Astrocyte (in vitro differentiated cells and primary cell): ENCODE measurements at places on chromosomes 11 and 22. TPM values are rescaled to one million over a fixed set of nuclear protein-coding genes. Genes with fewer than 3 reads are reported as not detected.

Gene CHRNA10
- total RNA-seq: 1.5 and 2.1 TPM in 2 replicates

Gene NUCB2
- total RNA-seq: 71.2 and 72.4 TPM in 2 replicates

Gene TTC28
- total RNA-seq: 23.2 and 24.4 TPM in 2 replicates

Gene ANO1
- 0.10 and 0.14 TPM in 2 replicates for total RNA-seq

Gene KCNQ1
- 0.31 TPM in 1 of 2 replicates, not detected in the other for total RNA-seq

GRCh38 chr11:2940147-2940920 lies 11.1 kb upstream of the PHLDA2 start:
- no peak overlapping the region for H3K27ac ChIP-seq
- DNase-seq: no peak
- no peak overlapping the region for H3K4me3 ChIP-seq
- peaks cover 6% of the 10 kb centered on the region for H3K36me3 ChIP-seq

GRCh38 chr22:30150212-30150611 lies 69.9 kb downstream of the HORMAD2 start:
- no peaks in the 10 kb centered on the region for H3K4me1 ChIP-seq
- no peaks in the 10 kb centered on the region for H3K36me3 ChIP-seq
- no peak overlapping the region for H3K4me3 ChIP-seq
- no peaks in the 10 kb centered on the region for H3K27me3 ChIP-seq
- no peak for DNase-seq

DNA sequence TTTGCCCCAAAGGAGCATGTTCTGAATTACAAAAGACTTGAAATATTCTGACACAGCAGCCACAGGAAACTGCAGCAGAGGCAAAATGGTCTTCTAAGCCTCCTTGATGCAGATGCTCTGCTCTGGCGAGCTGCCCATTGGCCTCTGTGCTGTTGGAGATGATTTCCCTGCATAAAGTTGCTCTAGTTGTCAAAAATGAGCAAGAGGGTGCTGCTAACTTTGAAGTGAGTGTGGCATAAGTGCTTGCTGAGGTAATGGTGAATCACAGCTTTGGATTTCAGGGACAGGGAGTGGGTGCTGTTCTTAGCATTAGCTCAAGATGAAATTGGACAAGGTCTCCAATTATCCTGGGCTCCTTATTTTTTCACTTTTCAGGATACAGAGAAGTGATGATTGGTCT lies 435.4 kb downstream of the TMEM135 start:
- peak; percentile 97 for DNase-seq
- H3K27me3 ChIP-seq: no peaks in the 10 kb centered on the region
- no peak overlapping the region for H3K27ac ChIP-seq

DNA sequence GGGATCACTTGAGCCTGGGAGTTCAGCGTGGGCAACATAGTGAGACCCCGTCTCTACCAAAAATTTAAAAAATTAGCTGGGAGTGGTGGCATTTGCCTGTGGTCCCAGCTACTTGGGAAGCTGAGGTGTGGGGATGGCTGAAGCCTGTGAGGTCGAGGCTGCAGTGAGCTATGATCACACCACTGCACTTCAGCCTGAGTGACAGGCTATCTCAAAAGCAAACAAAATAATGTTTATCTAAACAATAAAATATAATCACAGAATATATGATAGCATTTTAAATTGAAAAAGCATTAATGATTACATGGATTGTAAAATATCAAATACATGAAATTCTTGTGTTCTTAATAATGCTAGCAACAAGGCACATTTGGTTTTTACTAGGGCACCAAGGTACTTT lies 2.7 kb downstream of the BEST1 start:
- H3K36me3 ChIP-seq: no peaks in the 10 kb centered on the region
- DNase-seq: no peak
- H3K4me3 ChIP-seq: no peak overlapping the region
- peaks cover 5% of the 10 kb centered on the region for H3K27me3 ChIP-seq
- H3K4me1 ChIP-seq: peaks cover 9% of the 10 kb centered on the region
- H3K27ac ChIP-seq: no peak overlapping the region

DNA sequence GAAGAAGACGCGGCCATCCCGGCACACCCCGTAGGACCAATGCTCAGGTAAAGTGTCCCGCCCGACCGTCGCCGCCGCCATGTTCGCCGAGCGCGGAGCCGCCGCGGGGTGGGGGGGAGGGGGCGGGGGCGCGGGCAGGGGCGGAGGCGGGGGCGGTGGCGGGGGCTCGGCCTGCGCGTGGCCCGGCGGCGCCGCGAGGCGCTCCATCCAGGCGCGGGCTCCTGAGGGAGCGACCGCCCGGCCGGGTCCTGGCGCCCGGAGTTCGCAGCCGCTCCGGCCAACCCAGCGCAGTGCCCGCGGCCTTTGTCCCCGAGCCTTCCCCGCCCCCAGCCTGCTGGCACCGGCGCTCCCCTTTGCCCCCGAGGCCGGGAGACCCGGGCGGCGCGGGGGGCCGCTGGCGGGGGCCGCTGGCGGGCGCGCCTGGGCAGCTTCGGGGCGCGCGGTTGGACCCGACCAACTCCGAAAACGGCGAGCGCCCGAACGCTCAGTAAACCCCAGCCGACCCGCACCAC lies at the start of gene PLEKHA7:
PLEKHA7 (minus strand) TSS at position 94 of the 512 bp plus-strand sequence; CDS start at position 81, 13 bp downstream.
- peaks cover 10% of the 10 kb centered on the region for H3K27me3 ChIP-seq
- no peak for DNase-seq

DNA sequence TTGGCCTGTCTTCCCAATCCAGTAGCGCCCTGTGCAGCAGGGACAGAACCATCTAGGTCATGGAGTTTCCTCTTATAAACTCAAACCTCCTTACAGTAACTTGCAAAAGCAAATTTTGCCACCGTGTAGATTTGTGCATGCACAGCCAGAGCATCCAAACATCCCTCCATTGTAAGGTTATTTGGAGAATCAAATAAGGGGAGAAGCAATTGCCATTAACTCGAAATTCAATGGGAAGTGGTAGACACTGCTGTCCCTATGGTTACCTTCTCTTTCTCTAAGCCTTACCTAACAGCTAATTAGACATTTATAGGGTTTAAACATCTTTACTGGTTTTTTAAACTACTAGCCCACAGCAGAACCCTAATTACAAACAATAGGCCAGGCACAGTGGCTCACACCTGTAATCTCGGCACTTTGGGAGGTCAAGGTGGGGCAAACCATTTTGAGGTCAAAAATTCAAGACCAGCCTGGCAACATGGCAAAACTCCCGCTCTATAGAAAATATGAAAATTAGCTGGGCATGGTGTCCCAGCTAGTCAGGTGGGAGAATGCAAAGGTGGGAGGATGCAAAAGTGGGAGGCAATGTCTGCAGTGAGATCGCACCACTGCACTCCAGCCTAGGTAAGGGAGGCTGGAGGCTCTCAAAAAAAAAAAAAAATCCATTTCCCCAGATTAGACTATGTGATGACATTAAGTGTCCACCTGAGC lies 6.6 kb downstream of the HSPA8 start:
- H3K27me3 ChIP-seq: no peaks in the 10 kb centered on the region
- peaks cover 30% of the 10 kb centered on the region for H3K4me1 ChIP-seq
- H3K27ac ChIP-seq: no peak overlapping the region

DNA sequence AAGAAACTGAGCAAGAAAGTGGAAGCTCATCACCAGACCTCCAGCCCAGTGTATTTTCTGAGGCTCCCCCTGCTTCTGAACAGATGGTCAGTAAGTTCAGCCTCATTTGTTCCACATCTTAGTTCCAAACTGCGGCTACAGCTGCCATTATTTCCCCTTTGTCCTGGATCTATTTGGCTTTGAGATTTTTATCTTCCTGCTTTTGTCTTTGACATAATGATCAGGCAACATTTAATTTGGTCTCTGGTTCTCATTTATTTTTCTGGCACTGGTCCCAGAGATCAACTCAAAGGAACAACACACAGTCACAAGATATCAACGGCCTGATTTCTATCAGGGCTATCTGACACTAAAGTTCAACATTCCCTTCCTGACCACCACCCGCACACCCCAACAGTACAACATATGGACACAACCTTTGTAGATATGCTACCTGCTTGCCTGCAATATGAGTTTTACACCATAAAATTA lies 137.5 kb downstream of the FAM76B start:
- H3K36me3 ChIP-seq: no peaks in the 10 kb centered on the region
- no peaks in the 10 kb centered on the region for H3K4me1 ChIP-seq
- no peak overlapping the region for H3K4me3 ChIP-seq
- H3K27me3 ChIP-seq: no peaks in the 10 kb centered on the region
- DNase-seq: no peak

GRCh38 chr11:60265373-60266214 lies 14.9 kb upstream of the MS4A4A start:
- no peaks in the 10 kb centered on the region for H3K4me1 ChIP-seq
- H3K4me3 ChIP-seq: no peak overlapping the region
- no peaks in the 10 kb centered on the region for H3K27me3 ChIP-seq
- no peak overlapping the region for H3K27ac ChIP-seq

GRCh38 chr11:117433717-117434116 lies 106.1 kb downstream of the CEP164 start:
- no peak overlapping the region for H3K27ac ChIP-seq
- H3K4me3 ChIP-seq: no peak overlapping the region
- H3K27me3 ChIP-seq: peaks cover 7% of the 10 kb centered on the region
- DNase-seq: no peak
- no peaks in the 10 kb centered on the region for H3K36me3 ChIP-seq

- no peaks in the 10 kb centered on the region for H3K4me1 ChIP-seq
- H3K36me3 ChIP-seq: no peaks in the 10 kb centered on the region
- no peak overlapping the region for H3K27ac ChIP-seq
- no peak overlapping the region for H3K4me3 ChIP-seq
These were observed 38.6 kb upstream of the NOX4 start for GRCh38 chr11:89529626-89530380.

- no peak overlapping the region for H3K4me3 ChIP-seq
- H3K27me3 ChIP-seq: no peaks in the 10 kb centered on the region
These were observed 90.9 kb downstream of the MICAL2 start for GRCh38 chr11:12200991-12201985.

- H3K27ac ChIP-seq: no peak overlapping the region
- no peaks in the 10 kb centered on the region for H3K36me3 ChIP-seq
- H3K4me1 ChIP-seq: peaks cover 5% of the 10 kb centered on the region
- H3K4me3 ChIP-seq: no peak overlapping the region
- no peak for DNase-seq
- H3K27me3 ChIP-seq: no peaks in the 10 kb centered on the region
These were observed 27.1 kb upstream of the SLC22A12 start for GRCh38 chr11:64563966-64564365.

- DNase-seq: no peak
- H3K4me1 ChIP-seq: no peaks in the 10 kb centered on the region
- no peak within 1 kb of the TSS for H3K27ac ChIP-seq
- H3K4me3 ChIP-seq: no peak within 1 kb of the TSS
These were observed at the start of gene MS4A8 for GRCh38 chr11:60699284-60699691. Gene MS4A8 (plus strand): TSS chr11:60699612. CDS start chr11:60700861, 1,249 bp downstream.

DNA sequence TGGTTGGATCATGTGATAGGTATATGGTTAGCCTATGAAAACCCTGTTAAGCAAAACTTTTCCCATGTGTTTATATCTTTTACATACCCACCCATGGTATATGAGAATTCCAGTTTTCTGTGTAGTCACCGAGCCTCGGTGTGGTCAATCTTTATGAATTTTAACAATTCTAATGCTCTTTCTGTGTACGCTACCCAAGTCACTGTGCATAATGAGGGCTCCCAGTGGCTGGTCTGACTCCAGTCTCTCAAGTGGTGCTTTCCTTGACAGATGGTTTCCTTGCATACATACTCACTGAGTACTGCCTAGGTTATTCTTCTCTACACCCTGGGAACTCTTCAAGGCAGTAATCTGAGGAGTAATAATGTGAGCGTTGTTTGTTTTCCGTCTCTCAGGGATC lies 17.6 kb downstream of the MUC15 start:
- no peak overlapping the region for H3K27ac ChIP-seq
- no peak for DNase-seq
- no peaks in the 10 kb centered on the region for H3K27me3 ChIP-seq
- no peak overlapping the region for H3K4me3 ChIP-seq
- H3K36me3 ChIP-seq: no peaks in the 10 kb centered on the region

DNA sequence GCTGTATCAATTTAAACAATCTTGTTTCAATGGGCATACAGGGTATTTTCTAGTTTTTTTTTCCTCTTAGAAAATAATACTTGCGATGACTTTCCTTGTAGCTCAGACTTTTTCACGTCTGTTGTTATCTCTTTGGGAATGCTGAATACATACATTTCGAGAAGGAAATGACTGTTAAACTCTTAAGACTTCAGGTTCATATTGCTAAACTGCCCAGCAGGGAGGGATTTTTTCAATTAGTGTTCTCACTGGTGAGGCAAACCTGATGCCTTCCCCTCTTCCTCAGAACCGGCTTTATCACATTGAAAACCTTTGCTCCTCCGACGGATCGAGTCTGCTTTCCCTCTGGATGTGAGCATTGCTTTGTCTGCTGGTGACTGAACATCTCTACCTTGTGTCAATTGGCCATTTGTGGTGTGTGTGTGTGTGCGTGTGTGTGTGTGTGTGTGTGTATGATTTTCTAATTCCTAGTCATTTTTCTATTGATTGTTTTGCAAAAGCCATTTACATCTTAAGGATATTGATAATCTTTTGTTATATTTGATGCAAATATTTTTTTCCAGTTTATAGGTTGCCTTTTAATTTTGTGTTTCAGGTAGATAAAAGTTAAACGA lies 6.6 kb downstream of the NEAT1 start:
- peak overlapping the region; percentile 100 for H3K27ac ChIP-seq
- H3K4me1 ChIP-seq: peaks cover 35% of the 10 kb centered on the region
- H3K27me3 ChIP-seq: no peaks in the 10 kb centered on the region
- peak; percentile 66 for DNase-seq
- H3K4me3 ChIP-seq: peak overlapping the region; percentile 95
- peaks cover 23% of the 10 kb centered on the region for H3K36me3 ChIP-seq

DNA sequence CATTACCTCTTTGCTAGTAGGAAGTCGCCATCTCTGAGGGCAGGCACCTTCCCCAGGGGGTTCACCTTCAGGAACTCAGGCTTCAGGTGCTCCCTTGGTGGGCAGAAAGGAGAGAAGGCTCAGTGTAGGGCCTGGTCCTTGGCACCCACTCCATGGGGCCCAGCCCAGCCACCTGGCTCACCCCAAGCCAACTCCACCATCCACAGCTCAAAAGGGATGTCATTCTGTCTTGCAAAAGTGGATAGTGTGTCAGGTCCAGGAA lies 2.7 kb upstream of the GSTT4 start:
- H3K27ac ChIP-seq: no peak overlapping the region
- no peak overlapping the region for H3K4me3 ChIP-seq
- DNase-seq: no peak
- peaks cover 12% of the 10 kb centered on the region for H3K4me1 ChIP-seq
- H3K36me3 ChIP-seq: no peaks in the 10 kb centered on the region
- no peaks in the 10 kb centered on the region for H3K27me3 ChIP-seq

DNA sequence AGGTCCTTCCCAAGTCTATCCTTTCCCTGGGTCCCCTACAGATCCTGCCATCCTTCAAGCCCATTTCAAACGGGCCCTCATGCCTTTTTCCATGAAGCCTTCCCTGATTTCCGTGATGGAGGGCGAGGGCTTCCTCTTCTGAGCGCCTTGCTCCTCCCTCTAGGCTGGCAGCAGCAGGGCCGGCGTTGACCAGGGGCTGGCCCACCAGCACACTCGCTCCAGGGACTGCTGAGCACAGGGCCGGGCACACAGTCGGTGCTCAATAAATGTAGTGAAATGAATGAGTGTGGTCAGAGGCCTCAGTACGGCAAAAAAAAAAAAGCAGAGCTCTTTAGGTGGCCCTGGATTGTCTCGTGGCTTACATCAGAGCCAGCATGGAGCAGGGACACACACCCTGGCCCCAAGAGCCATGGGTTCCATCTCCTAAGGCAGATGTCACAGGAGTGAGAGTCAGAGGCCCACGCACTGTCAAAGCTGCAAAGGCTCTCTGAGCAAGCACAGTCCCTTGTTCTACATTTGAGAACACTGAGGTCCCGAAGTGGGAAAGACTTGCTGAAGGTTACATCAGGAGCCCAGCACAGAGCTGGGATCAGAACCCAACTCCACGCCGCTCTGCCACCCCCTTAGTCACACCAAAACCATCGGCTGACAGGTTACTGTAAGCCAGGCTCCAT lies 3.1 kb downstream of the IL2RB start:
- no peak for DNase-seq
- H3K4me3 ChIP-seq: no peak overlapping the region
- H3K36me3 ChIP-seq: no peaks in the 10 kb centered on the region

- H3K27ac ChIP-seq: no peak overlapping the region
- no peaks in the 10 kb centered on the region for H3K36me3 ChIP-seq
- no peaks in the 10 kb centered on the region for H3K4me1 ChIP-seq
- H3K27me3 ChIP-seq: no peaks in the 10 kb centered on the region
These were observed 6.2 kb upstream of the IGSF22 start for GRCh38 chr11:18731949-18732821.
